ENCODE measurements at places on chromosomes 12 and 14. TPM values are rescaled to one million over a fixed set of nuclear protein-coding genes. Genes with fewer than 3 reads are reported as not detected.

CLEC4A gene
- 0.79 TPM for total RNA-seq

DNA sequence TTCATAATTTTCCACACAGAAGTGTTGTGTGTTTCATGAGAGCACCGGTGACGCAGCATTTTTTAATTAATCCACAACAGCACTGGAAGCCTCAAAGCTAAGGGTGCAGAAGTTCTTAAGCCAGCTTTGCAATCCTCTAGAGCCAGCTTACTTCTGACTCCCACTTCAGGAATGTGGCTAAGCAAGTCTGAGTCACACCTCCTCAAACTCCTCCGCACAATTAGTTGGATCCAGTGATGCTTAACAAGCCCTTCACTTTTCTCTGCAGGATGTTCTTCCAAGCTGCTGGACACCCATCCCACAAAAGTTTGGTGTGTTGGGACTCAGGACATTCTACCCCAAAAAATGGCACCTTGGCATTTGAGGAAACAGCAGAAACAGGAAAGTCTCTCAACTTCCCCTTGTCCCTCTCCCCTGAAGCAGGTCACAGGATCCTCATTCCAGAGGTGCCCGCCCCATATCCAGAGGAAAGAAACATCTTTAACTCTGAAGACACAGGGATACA lies 210.0 kb downstream of the PPM1H start:
- no peak overlapping the region for H3K4me3 ChIP-seq
- no peaks in the 10 kb centered on the region for H3K27me3 ChIP-seq
- H3K4me1 ChIP-seq, result peaks cover 18% of the 10 kb centered on the region
- peak overlapping the region; percentile 76 for H3K27ac ChIP-seq

GPR137C gene
- total RNA-seq, result 0.10 TPM

DNAI7 gene
- total RNA-seq, result not detected

DNA sequence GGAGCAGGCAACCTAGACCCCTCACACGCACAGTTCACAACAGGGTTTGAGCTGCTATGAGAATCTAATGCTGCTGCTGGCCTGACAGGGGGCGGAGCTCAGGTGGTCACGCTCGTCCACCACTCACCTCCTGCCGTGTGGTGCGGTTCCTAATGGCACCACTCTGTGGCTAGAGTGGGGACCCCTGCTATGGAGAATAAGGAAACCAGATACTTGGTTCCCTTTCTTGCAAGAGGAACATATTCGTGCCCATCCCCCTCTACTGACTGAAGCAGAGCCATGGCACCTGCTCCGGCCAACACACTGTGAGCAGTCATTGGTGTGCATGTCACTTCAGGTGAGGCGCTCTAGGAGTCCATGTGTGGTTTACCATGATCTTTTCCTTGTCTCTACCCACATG lies 30.4 kb upstream of the RIMBP2 start:
- no peaks in the 10 kb centered on the region for H3K4me1 ChIP-seq
- H3K27ac ChIP-seq, result no peak overlapping the region
- peaks cover 22% of the 10 kb centered on the region for H3K27me3 ChIP-seq
- H3K4me3 ChIP-seq, result no peak overlapping the region
- no peak for DNase-seq

DNA sequence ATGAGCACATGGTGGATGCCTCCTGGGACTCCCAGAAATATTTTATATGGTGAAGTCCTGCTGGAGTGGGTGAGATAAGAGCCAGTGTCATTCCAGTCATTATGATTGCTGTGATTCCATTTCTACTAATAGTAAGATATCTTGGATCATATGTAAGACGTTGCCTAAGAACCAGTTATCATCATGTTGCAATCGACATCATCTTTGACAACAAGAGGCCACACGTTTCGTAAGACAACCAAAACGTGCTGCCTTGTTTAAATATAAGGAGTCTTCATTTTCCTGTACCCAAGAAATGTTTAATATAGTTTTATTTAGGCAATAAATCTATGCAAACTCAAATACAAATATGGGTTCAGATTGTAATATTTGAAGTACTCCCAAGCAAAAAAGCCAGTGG lies 58.4 kb downstream of the SPTSSA start:
- no peaks in the 10 kb centered on the region for H3K36me3 ChIP-seq
- peak; percentile 17 for DNase-seq
- no peak overlapping the region for H3K4me3 ChIP-seq
- H3K27ac ChIP-seq, result no peak overlapping the region
- H3K4me1 ChIP-seq, result peaks cover 4% of the 10 kb centered on the region
- no peaks in the 10 kb centered on the region for H3K27me3 ChIP-seq

TAS2R46 gene
- 1.1 TPM for total RNA-seq

KRT78 gene
- total RNA-seq, result not detected

- peaks cover 21% of the 10 kb centered on the region for H3K27me3 ChIP-seq
- no peak overlapping the region for H3K4me3 ChIP-seq
- H3K27ac ChIP-seq, result no peak overlapping the region
- no peak for DNase-seq
These were observed 20.6 kb upstream of the YARS2 start for GRCh38 chr12:32776258-32776657.

ASPG gene
- total RNA-seq, result 0.05 TPM

DNA sequence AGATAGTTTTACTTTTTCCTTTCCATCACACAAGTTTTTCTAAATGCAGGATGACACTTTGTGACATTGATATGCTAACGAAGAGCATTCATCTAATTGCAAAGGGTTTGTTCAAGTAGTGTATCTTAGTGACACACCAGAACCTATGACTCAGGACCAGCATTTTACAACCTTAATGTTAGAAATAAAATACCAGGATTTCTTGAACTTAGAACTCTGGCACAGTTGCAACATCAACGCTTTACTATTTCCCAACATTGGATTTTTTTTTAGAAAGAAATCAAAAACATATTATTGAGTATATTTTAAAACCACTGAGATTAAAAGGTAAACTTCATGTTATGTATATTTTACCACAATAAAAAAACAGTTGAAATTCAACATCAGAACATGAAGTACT lies 17.9 kb upstream of the PLEKHG6 start:
- no peaks in the 10 kb centered on the region for H3K27me3 ChIP-seq
- no peak overlapping the region for H3K4me3 ChIP-seq
- peak; percentile 70 for DNase-seq
- peak overlapping the region; percentile 80 for H3K27ac ChIP-seq
- H3K36me3 ChIP-seq, result peaks cover 22% of the 10 kb centered on the region

Measured in MCF 10A (cell line).